Cortex of kidney (tissue), 1 donor: ENCODE measurements at places on chromosomes 2 and 18.

DNA sequence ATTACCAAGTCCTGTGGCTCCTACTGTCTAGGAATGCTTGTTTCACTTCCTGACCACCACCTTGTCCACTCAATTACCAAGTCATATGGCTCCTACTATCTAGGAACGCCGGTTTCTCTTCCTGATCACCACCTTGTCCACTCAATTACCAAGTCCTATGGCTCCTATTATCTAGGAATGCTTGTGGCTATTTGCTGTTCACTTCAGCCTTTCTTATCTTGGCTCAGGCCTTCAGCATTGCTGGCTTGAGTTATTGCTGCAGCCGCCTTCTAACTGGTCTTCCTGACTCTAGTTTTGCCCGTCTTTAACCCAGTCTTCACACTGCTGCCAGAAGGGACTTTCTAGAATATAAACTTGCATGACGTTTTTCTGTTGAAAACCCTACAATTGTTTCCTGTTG lies 82.5 kb upstream of the GAREM1 start:
- DNase-seq, result no peak

GRCh38 chr18:46096651-46097300 lies 1.3 kb downstream of the ATP5F1A start:
- DNase-seq, result no peak

DNA sequence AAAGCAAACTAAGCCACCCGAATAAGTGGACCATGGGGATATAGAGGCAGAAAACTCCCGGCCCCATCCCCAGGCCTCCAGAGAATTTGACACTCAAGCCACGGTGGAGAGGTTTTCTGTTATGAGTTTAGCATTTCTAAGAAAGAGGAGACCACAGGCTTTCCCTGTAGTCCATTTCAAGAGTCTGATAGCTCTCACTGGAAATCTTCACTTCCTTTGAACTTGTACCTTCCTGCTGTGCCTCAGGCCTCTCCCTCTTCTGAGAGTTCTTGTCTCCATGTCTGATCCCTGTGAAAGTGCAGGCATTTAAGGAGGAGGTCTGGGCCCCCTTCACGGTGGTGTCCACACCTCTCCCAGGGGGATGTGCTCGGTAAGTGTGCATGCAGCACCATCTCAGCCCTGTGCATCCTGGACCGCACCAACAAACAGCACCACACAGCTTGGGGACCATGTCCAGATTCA lies 113.7 kb downstream of the BCL2 start:
- DNase-seq, result no peak

- DNase-seq, result no peak
Observed at GRCh38 chr2:42116195-42117181, 52.7 kb upstream of the EML4 start.
